ENCODE measurements at places on chromosomes 12 and 14.

DNA sequence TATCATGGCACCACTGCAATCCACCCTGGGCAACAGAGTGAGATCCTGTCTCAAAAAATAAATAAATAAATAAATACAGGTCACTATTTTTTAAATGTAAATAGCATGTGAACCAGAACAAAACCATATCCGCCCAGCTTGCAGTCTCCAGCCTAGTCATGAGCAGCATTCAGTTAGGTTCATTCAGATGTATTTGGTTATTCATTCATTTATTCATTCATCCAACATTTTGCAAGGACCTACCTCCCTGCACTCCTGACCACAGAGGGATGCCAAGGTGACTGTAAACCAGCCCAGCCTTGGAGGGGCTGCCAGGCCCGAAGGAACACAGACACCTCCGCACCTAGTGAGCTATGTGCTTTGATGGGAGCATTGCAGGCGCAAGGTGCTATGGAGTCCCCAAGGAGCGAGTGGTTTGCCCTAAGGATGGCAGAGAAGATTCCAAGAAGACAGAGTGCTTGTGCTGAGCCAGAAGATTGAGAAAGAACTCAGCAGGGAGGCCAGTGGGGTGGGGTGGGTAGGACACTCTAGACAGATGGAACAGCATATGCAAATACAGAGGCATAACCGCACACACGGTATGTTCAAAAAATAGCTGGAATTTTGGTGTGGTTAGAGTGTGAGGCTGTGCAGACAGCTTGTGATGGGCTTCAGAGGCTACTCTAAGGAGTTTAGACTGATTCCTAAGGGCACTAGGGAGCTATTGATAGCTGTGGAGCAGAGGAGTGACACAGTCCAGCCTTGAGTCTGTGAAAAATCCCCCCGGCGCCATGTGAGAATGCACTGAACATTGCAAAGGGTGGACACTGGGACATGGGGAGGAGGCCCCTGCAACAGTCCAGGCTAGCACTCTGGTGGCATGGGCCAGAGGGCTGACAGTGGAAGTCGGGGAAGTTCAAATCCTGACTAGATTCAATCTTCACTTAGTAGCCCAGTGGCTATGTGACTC, 11.7 kb downstream of the DTX1 start:
- DNase-seq, result no peak

GRCh38 chr14:59803052-59803540, 67.5 kb downstream of the RTN1 start:
- no peak for DNase-seq

- DNase-seq, result no peak
Measured at GRCh38 chr12:117036547-117036946, 62.7 kb downstream of the TESC start.

DNA sequence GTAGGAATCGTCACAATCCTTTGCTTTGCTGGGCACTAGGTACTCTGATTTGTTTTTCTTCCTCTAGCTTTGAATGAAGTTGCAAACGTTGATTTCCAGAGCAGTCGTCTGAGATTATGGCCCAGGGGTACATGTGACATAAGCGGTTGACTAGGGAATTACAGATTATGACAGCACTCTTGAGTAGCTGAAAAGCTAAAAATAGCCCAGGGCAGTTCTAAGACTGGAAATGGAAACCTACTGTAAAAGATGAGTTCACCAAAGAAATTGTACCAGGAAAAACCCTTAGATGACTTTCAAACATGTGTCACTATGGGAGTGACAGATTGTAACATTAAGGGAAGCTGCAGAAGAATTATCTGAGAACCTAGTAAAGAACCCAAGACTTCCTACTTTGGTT, 108.5 kb downstream of the ANO6 start:
- DNase-seq, result no peak

DNA sequence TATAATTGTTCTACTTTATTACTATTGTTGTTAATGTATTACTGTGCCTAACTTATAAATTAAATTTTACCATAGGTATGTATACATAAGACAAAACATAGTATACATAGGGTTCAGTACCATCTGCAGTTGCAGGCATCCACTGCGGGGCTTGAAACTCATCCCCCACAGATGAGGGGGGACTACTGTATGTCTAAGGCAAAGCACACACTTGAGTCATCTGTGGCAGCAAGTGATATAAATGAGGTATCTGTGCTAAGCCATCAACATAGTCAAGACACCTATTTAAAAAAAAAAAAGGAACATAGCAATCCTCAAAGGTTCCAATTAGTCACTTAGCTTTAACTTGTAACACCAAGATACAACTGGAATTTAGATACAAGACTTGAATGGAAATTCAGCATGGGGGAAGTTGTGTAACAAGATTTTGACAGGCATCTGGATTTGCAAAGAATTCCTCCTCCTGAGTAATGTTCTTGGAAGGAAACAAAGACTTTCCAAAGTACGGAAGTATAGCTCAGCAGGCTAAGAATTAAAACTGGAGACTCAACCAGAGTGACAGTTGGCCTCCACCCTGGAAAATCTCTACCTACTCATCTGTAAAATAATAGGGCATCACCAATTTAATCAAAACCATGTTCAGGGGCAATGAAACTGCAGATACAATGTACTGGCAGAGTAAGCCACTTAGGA, 14.9 kb downstream of the DCAF5 start:
- DNase-seq, result no peak

GRCh38 chr14:96627811-96628775, 125.9 kb downstream of the PAPOLA start:
- DNase-seq, result no peak

DNA sequence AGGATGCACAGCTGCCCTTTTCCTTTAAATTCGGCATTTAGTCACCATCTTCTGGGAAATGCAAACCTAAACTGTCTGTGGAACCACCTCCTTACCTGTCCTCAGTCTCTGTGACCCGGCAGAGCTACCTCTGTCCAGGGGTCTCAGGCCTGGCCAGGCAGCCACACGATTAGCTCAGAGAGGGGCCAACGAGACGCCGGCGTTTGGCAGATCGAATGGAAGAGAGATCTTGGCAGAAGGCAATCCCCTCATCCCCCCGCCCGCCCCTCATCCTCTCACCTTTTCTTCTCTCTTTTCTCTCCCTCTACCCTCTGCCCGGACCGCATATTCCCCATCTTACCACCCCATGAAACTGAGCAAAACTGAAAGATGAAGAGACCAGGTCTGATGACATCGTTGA, 101.0 kb downstream of the PIWIL1 start:
- DNase-seq, result no peak

DNA sequence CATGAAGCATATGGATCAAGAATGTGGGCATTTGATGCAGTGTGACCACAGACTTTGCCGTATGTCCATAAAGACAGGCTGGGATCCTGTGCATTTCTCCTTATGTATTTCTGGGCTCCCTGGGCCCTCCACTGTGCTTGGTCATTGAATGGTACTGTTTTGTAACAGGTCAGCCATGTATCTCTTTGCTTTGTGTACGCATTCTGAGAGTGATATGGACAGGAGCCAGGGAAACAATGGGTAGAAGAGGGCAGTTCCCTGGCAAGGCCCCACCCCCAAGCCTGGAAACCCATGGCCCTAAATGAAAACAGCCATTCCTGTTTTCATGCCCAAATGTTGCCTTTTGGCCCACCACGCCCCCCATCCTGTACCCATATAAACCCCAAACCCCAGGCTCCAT, 15.2 kb upstream of the FBXO34 start:
- DNase-seq, result no peak

GRCh38 chr12:104204690-104205480, 10.7 kb upstream of the TXNRD1 start:
- DNase-seq, result no peak

- DNase-seq, result no peak
Measured at GRCh38 chr14:49954171-49954631, 61.3 kb downstream of the ARF6 start.

GRCh38 chr14:64217308-64217707, 76.9 kb downstream of the ESR2 start:
- DNase-seq, result no peak

DNA sequence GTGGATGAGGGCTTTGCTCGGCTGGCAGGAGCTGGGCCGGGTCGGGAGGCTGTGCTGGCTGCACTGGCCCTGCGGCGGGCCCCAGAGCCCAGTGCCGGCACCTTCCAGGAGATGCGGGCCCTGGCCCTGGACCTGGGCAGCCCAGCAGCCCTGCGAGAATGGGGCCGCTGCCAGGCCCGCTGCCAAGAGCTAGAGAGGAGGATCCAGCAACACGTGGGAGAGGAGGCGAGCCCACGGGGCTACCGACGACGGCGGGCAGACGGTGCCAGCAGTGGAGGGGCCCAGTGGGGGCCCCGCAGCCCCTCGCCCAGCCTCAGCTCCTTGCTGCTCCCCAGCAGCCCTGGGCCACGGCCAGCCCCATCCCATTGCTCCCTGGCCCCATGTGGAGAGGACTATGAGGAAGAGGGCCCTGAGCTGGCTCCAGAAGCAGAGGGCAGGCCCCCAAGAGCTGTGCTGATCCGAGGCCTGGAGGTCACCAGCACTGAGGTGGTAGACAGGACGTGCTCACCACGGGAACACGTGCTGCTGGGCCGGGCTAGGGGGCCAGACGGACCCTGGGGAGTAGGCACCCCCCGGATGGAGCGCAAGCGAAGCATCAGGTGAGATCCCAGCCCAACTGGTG, 11.5 kb downstream of the ARHGEF40 start:
- no peak for DNase-seq

DNA sequence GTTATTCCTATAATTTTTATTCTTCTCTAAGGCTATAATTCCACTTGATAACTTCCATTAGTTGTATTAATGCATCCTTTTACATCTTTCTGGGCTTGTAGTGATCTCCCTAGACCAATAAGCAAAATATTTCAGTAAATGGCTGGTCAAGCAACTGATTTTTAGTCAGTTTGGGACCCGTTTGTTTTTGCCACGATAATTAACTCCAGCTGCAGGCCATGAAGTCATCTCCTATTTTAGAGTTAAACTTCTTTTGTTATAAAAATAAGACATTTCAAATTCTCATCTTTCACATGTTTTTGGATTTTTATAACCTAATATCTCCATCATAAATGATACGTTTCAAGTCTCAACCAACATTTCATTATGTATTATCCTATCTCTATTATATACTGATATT, 49.4 kb downstream of the MAGOHB start:
- DNase-seq, result no peak

DNA sequence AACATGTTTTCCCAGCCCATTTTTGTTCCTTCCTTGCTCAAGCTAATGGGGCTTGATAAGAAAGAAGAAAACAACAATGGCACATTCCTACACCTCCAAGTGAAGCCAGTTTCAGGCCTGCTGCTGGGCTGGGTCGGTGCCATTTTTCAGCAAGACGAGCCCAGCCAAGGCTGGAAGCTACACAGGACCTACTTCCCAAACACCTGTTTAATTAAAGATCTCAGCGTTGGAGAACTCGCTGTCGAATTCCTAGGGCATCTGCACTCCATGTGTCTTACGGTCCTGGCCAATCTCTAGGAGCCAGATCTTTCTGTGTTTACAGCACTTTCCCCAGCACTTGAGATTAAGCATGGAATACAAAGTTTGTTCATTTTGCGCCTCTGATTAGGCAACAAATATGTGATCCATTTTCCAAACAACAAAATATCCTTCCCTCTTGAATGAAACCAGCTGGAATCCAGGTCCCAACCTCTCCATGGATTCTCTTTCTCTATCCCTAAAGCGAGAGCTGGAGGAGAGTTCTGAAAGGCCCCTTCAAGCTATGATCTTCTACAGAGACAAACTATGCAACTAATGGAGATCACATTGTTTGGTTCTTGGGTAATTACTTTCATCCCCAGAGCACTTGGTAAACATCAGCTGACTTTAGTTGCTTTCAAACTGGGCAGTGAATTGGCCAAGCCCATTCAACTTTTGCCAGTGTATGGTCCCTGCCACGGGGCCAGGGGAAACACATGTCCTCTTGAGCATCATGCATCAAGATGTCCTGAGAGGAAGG, 34.3 kb upstream of the TC2N start:
- DNase-seq, result no peak

DNA sequence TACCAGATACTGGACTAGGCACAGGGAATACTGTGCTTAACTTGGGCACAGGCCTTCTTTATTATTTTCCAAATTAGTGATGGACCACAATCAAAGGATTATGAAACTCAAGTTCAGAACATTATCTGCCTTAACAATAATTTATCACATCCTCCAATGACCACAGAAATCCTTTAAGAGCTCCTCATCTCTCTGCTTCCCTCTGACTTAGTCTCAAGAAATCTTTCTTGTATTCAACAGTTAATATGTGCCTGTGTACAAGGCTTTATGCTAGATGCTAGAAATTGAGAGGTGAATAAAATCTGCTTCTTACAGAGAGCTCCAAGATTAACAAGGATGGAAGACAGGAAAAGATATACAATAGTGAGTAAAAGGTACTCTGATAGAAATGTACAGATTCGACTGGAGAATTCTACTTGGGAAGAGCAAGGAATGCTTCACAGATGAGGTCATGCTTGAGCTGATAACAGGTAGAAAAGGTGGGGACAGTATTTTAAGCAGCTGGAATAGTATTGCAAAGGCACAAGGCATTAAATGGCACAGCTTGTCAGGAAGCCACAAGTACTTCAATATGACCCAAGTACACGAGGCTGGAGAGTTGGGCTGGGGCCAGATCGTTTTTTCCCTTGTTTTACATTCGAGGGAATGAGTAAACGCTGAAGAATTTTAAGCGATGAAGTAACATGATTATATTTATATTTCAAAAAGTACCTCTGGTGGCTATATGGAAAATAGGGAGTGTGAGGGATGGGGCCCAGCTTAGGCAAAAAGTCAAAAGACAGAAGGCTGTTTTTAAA, 55.1 kb upstream of the ARID2 start:
- DNase-seq, result no peak

DNA sequence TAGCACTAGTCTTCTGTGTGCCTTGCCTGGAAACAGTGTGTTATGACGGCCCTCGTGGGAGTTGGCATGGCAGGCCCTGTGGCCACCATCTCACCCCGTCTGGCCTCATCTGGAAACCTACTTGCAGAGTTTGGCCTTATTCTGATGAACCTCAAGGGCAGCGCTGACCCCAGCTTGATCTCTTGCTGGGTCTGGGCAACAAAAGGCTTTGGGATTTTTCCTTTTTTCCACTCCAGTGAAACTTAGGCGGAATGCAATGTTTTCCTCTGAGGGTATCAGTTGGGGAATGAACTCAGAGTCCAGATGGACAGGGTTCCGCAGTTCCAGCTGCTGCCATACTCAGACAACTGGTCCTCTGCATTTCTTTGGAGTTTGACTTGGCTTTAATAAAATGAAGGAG, 15.9 kb downstream of the CACNA1C start:
- no peak for DNase-seq

Data from stimulated activated CD8-positive, alpha-beta memory T cell treated with anti-CD3 and anti-CD28 coated beads, Interleukin-7, amount 100 ng/mL, for 48 hours (primary cell).